Right renal pelvis (tissue), 4 donors: ENCODE measurements at places on chromosomes 16 and 17. TPM values are rescaled to one million over a fixed set of nuclear protein-coding genes. Genes with fewer than 3 reads are reported as not detected.

DNA sequence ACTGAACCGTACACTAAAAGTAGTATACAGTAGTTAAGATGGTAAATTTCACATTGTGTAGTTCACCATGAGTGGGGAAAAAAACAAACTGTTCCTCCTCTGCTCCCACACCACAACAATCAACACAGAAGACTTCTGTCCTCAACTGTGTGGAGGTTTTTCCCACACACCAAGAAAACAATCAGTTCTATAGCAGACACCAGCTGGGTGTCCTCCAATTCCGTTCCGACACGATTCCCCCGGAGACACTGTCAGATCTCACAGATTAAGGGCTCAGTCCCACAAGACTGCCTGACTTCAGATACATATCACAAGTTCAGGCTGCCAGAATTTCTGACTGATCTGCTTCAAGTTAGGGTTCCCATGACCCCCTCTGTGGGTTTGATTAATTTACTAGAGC is 31.8 kb downstream of the BBS2 start:
- no peak for DNase-seq

DNA sequence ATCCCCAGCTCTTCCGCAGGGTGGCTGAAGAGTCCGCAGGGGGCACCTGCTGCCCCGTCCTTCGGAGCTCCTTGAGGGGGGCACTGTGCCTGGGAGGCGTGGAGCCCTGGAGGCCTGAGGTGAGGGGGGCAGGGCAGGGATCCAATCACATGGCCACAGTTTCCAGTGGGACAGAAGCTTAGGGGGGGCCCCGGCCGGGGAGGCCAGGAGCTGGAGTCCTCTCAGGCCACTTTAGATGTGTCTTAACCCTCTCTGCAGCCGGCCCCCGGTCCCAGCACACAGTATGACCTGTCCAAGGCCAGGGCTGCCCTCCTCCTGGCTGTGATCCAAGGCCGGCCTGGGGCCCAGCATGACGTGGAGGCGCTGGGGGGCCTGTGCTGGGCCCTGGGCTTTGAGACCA is 10.8 kb downstream of the ZNF213 start:
- no peak for DNase-seq

GRCh38 chr16:64290461-64290860 is 831.4 kb downstream of the CDH11 start:
- DNase-seq: no peak

GRCh38 chr17:50322271-50322670 is 23.7 kb upstream of the XYLT2 start:
- no peak for DNase-seq

DNA sequence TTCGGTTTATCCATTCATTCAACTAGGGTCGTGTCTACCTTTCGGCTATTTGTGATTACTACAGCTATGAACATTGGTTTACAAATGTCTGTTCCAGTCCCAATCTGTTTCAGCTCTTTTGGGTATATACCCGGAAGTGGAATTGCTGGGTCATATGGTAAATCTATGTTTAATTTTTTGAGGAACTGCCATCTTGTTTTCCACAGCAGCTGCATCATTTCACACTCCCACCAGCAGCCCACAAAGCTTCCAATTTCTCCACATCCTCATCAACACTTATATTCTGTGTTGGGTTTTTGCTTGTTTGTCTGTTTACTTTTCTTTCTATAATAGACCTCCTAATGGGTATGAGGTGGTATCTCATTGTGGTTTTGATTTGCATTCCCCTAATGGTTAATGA is 48.7 kb upstream of the GINS3 start:
- no peak for DNase-seq

GRCh38 chr16:58127033-58127556 is 2.1 kb downstream of the CFAP20 start:
- DNase-seq: no peak

DNA sequence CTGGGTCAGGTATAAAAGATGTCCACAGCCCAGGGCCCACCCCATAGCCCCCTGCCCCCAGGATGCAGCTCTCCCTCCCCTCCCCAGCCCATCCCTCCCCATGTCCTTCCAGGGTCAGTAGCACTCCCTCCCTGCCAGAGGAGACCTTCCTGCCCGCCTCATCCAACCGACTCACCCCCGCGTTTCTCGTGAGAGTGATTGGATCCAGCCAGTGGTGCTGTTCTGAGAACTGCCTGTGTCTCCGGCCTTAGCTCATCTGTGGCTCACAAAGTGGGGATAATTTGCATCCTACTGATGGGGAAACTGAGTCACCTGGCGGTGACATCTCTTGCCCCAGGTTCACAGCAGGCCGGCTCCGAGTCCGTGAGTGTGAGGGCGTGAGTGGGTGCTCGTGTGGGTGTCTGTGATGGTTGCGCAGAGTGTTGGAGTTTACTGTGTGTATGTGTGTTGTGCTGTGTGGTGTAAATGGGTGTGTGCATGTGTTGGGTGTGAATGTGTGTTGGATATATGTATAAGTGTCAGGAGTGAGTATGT is 90.7 kb upstream of the GSE1 start:
- DNase-seq: no peak

GRCh38 chr16:82523815-82524214 is 103.0 kb upstream of the CDH13 start:
- DNase-seq: no peak

GRCh38 chr17:50466371-50467113 is 2.1 kb downstream of the CHAD start:
- no peak for DNase-seq

- no peak for DNase-seq
Observed at GRCh38 chr16:29804455-29805231, 1.7 kb upstream of the MAZ start.

DNA sequence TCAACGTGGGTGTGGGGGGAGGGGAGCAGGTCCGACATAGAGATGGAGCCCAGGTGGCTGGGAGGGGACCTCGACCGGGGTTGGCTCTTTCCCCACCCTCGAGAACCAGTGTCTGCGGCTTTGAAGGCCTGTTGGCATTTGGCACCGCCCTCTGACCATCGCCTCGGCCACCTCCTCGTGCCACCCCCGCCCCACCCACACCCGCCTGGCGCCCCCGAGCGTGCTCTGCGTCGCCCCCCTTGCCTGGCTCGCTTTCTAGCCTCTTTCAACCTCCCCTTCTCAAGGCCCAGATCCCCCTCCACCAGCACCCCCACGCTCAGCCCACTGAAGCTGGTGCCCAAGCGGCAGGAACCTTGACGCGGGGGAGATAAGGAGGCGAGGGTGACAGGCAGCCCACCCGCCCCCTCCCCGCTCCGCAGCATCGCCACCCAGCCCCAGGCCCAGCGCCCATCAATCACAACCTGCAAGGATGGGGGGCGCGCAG is 619 bp downstream of the CACNB1 start:
- DNase-seq: no peak

- no peak for DNase-seq
Observed at GRCh38 chr17:43702637-43703036, 40.9 kb upstream of the MEOX1 start.

DNA sequence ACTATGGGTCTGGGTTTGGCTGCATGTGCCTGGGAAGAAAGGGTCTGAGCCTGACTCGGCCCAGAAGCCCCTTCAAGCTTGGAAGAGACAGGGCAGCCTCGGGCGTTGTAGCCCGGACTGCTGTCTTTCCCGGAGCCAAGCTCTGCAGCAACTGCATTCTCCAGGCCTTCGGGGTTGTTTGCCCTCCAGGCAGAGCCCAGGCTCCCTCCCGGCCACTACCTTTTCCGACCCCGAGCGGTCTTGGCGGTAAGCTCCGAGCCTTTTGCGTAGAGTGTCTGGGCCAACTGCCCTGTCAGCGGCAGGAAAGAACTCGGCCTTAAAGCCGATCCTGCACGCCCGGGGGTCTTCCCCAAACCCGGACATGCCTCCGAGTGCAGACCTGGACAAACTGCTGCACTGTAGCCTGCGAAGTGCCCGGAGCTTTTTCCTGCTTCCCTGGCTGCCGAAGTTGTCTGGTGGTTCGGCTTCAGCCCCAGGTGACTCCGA is 1.3 kb downstream of the LHX1 start:
- DNase-seq: no peak

Gene SYCE1L
- 3.7 TPM for polyA plus RNA-seq

Gene MYH2
- 0.04 TPM for polyA plus RNA-seq

Gene RAMP2
- polyA plus RNA-seq: 111 TPM

Gene RAPGEFL1
- 10.2 TPM for polyA plus RNA-seq
